ENCODE measurements at places on chromosomes 1 and 21.
A peak's percentile ranks its signal among the peaks of the same experiment; 100 is the strongest.

DNA sequence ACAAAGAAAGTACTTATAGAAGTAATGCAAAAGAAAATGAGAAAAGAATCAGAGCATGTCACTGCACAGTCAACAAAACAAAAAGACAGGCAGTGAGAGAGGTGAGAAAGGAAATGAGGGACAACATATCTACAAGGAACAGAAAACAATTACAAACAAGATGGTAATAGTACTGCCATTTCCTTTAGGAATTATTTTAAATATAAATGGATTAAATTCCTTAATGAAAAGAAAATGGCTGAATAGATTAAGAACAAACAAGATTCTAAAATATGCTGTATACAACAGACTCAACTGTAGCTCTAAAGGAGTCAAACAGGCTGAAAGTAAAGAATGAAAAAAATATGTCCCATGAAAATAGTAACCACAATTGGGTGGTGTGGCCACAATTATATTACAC is 22.1 kb upstream of the ZNF124 start:
- no peak for DNase-seq

GRCh38 chr1:111489604-111490003 is 13.8 kb downstream of the ADORA3 start:
- DNase-seq = no peak

DNA sequence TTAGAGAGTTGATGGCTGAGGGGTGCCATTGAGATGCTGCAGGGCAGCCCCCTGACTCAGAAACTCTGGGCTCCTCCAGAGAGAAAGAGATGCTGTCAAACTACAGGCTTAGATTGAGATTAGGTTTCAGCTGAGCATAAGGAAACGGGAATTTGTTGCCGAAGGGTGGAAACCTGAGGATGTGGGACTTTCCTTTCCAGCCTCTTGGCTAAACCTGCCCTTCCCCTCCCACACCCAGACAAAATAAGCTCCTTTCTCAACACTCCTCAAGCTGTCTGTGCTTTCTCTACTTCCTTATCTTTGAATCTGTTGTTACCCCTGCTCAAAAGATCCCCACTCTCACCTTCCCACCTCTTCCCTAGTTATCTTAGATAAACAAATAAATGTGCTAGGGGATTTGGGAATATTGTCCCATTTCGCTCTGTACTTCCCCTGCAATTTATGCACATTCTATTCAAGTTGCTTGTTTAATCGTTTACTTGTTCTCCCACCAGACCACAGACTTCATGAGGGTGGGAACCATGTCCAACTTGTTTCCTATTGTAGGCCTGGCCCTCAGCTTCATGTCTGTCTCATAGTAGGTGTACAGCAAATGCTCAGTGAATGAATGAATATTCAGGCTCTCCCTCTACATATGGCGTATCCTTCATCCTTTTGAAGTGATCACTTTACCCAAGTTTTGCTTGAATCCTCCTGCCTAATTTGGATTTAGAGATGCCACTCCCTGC is 30.6 kb upstream of the MARK1 start:
- no peak for DNase-seq

GRCh38 chr1:46457178-46457577 is 32.5 kb upstream of the DMBX1 start:
- no peak for DNase-seq

GRCh38 chr1:225919906-225920305 is 4.1 kb downstream of the PYCR2 start:
- DNase-seq = no peak

DNA sequence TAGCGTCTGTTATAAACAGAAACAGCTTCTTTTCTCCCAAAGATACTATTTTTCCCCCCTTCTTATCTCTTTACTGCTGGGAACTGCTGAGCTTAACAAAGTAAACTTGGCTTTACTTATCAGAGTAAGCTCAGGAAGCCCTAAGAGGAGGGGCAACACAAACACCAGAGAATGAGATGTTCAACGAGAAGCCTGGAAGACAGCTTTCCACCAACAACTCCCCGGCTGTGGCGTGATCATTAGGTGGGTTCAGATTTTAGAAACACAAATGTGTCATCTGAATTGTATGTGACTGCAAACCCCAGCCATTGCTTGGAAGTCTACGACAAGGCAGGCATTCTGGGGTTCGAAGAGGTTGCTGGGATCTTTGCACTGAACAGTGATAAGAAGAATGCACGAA is 181.2 kb upstream of the ESRRG start:
- no peak for DNase-seq

GRCh38 chr1:70997793-70998192 is 49.8 kb downstream of the PTGER3 start:
- no peak for DNase-seq

GRCh38 chr21:34970566-34970965 is 78.5 kb downstream of the RUNX1 start:
- no peak for DNase-seq

GRCh38 chr1:3529099-3529729 is 74.7 kb downstream of the ARHGEF16 start:
- no peak for DNase-seq

DNA sequence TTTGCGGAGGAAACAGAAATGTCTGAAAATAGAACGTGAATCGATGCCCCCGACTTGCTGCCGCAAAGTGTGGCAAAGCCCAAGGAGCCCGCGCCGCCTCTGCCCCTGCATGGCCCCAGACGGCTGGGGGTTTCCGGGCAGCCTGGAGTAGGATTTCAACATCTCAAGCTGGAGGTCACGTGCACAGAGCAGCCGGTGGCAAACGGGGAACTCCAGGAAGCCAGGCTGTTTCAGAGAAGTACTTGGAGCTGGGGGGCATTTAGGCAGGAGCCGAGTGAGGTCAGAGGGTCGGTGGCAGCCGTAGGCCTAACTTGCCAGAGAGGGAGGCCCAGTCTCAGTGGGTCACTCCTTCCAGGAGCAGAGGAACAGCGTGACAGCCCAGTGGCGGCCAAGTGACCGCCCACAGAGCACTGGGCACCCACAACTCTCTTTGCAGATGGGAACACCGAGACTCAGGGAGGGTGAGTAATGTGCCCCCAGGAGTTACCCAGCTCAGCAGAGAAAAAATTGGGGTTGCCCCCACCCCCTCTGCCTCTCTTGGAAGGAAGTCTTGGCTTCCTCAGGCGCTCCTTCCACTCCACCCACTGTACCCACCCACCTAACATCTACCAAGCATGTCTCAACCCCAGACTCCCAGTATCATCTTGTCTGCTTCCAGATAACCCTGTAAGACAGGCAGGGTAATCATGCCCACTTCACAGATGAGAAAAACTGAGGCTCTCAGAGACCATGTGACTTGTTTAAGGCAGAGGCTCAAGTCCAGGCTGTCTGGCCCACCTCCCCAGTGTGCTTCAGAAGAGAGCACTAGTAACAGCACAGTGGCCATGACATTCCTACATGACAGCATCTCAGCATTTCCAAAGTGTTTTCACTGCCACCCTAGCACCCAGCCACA is 179.4 kb downstream of the HIVEP3 start:
- DNase-seq = peak; percentile 36

- DNase-seq = no peak
Observed at GRCh38 chr1:62175568-62176179, 19.0 kb upstream of the L1TD1 start.

- no peak for DNase-seq
Observed at GRCh38 chr1:213268221-213268620, 217.2 kb downstream of the RPS6KC1 start.

DNA sequence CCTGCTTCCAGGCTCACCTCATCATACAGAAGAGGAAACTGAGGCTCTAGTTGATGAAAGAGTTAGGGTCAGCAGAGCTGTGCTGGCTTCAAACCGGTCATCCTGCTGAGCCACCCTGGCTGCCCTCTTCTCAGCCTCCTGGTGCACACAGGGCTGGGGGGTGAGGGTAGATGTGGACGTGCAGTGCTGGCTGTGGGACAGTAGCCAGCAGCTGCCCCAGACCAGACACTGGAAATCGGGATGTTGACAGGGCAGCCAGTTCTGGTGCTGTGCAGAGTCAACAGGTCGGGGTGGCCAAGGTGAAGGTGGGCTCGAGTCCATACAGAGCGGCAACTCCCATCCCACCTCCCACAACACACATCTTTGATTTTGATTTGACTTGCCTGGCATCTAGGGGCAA is 1.5 kb upstream of the CLCNKA start:
- DNase-seq = no peak

DNA sequence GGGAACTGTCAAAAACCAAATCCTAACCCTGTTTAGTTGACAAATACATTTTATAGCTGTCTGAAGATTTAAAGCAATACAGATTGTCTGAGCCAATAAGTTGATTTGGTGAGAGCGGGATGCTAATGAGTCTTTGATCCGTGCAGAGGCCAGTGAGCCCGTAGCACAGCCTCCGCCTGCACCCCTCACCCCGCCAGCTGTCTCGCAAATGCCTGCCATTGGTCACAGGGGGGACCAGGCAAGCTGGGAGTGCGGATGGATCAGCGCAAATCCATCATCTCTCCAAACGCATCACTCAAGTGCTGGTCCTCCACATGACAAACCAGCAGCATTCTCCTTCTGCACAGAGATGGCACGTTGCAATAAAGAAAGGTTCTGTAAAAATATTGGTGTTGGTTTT is 51.0 kb downstream of the ZBTB18 start:
- DNase-seq = no peak

GRCh38 chr1:109246141-109246551 is 3.2 kb upstream of the CELSR2 start:
- no peak for DNase-seq

- DNase-seq = no peak
Observed at GRCh38 chr1:23611601-23612327, 52.5 kb upstream of the ID3 start.

DNA sequence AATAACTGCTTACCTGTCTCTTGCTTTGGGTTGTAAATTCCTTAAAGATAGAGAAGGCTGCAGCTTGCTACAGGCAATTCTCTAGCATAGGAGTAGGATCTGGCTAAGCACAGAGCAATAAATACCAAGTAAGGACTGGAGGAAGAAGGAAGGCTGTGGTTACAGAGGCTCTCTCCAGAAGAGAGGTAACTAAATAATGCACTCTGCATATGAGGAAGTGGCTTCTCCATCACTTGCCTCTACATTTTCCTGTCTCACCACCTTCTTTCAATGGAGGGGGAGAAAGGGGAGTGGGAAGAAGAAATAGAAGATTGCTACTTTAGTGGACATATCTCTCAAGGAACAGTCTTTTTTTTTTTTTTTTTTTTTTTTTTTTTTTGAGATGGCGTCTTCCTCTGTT is 60.9 kb upstream of the LAX1 start:
- DNase-seq = no peak
